Memory B cell (primary cell): ENCODE measurements at places on chromosomes 7 and 10.

GRCh38 chr10:24872049-24872789, 80.2 kb downstream of the PRTFDC1 start:
- DNase-seq = no peak

GRCh38 chr10:6838118-6838517, 258.0 kb upstream of the PRKCQ start:
- no peak for DNase-seq

GRCh38 chr7:130207642-130208041, at the start of gene SSMEM1:
Gene SSMEM1 (plus strand): TSS chr7:130207860. CDS start chr7:130207911, 51 bp downstream.
- no peak for DNase-seq

DNA sequence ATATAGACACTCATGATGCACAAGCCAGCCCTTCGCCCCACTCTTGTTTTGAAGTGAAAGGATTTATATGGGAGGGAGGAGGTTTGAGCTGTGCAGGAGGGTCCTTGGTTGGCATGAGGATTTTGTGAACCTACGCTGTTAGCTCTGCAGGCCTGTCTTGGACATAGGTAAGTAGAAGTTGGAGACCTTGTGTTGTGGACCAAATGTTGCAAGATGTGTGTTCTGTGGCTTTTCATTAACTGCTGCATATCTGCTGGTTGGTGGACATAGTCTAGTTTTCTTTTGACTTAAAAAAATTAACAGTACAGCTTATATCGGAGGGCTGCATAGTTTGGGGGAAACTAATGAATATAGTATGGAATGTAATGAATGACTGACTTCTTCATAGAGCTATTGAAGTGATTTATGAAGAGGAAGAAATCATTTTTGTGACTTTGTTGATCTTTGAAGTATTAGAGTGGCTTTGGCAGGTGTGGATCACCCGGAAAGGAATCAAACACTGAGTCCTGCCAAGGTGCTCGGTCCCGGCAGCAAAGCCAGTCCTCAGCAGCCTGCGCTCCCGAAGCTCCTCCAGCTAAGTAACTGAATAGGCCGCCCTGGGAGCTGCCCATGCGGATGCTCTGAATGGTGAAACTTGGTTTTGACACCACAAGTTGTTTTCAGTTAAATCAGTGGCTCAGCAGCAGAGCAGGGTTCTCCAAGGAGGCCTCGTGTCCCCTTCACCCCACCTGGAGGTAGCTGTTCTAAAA, 3.2 kb downstream of the MGMT start:
- no peak for DNase-seq

- DNase-seq = no peak
Measured at GRCh38 chr10:114824391-114824790, 2.8 kb downstream of the FHIP2A start.

DNA sequence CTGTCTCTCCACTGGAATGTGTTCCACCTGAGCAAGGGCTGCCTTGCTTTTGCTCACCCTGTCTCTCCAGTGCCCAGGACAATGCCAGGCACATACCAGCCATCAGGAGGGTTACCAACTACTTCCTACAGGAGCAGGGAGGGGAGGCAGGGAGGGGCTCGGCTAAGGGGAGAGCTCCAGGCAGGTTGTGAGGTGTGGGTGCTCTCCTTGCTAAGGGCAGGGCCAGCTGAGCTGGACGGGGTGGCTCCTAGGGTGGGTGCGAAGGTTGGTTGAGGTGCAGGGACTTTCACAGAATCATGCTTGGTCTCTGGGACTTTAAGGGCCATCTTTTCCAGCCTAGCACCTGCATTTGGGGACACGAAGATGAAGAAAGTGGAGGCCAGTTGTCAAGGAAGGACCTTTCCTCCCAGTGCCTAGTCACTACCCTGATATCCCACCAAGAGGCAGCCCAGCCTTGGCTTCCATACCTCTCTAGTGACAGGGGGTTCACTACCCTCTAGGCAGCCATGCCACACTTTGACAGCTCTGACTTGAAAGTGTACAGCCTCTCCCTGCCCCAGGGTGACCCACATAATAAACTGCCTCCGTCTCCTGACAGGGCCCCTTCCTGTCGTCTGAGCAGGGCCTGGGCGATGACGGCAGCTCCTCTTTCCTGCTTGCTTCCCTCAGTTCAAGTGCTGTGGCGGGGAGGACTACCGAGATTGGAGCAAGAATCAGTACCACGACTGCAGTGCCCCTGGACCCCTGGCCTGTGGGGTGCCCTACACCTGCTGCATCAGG, 46.5 kb downstream of the TSPAN15 start:
- DNase-seq = no peak

DNA sequence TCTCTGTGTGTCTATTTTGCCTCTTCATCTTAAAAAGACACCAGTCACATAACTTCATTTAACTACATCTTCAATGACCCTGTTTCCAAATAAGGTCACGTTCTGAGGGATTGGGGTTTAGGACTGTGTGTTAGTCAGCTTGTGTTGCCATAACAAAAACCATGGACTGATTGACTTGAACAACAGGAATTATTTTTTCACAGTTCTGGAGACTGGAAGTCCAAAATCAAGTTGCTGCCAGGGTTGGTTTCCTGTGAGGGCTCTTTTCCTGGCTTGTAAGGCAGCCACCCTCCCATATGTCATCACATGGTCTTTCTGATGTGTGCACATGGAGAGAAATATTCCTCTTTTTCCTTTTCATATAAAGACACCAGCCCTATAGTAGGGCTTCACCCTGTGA, 55.3 kb downstream of the REEP3 start:
- no peak for DNase-seq

- no peak for DNase-seq
Measured at GRCh38 chr10:98408799-98409198, 6.2 kb downstream of the PYROXD2 start.

DNA sequence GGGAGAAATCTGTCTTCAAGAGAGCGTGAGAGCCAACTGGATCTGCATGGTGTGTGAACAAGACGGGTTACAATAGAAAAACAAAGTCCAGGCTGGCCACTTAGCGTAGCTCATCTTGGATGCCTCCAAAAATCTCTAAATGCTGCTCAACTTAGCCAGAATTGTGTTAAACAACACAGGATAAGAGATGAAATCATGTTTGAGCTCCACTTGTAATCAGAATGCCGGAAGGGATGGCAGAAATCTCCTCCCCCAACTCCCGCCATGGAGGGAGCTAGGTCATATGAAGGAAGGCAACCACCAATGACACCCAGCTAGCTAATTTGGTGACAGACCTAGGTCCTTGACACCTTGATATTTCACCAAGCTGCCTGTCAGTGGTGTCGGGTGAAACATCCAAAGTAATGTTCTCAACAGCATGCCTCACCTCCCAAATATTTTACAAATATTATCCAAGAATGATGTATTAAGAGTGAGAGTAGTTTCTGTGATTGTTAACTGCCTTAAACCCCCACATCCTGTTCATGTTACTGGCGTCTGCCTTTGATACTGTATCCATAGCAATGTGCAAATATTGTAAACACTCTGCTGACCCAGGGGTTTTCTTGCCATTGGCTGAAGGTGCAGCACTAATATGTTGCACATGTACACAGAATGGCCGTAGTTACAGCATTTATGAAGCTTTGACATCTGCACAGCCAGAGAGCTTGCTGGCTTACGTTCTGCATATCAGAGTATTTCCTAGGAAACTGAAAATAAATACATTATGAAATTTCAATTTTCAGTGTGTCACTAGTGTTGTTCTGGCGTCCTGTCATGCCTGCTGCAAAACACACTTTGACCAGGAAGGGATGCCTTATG, 25.8 kb downstream of the TMEM254 start:
- DNase-seq = no peak

GRCh38 chr7:151131592-151132293, 35.8 kb downstream of the GBX1 start:
- no peak for DNase-seq

DNA sequence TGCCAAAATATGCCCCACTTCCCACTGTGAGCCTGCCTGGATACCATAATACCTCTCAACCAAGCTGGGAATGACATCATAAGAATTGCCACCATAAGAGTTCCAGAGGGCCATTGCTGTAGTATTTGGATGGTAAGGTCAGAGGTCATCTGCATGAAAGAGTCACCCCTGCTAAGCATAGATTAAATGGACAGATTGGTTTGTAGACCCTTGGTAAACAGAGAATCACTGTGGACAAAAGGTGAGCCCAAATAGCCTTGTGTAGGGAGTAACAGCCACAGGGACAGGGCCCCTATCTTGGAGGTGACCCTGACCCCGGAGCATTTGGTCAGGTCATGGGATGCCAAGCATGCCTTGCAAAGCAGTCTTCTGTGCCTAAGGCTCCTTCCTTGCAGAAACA, 129.7 kb downstream of the GPAM start:
- DNase-seq = no peak

DNA sequence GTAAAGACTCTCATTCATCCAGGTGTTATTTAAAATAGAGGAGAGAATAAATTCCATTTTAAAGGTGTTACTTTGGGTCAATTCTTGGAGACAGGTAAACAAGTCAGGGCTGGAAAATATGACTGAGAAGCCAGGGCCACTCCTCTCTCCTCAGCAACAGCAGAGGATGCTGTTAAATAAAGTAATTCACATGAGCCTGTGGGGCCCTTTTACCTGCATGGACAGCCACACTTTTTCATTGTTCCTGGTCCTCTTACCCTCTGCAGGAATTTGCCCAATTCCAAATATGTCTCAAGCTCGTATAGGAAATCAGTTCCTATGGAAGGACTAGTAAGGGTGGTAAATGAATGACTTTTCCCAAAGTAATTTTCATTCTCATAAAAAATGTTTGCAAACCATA, 420.1 kb upstream of the KLF6 start:
- DNase-seq = no peak

DNA sequence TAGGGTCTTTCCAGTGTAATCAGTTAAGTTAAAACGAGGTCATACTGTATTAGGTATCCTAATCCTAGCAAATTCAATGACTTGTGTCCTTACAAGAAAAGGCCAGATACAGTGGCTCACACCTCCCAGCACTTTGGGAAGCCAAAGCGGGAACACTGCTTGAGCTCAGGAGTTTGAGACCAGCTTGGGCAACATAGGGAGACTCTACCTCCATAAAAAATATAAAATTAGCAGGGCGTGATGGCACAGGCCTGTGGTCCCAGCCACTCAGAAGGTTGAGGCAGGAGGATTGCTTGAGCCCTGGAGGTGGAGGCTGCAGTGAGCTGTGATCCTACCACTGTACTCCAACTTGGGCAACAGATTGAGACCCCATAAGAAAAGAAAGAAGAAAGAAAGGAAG, 61.1 kb downstream of the CXCL12 start:
- DNase-seq = no peak

GRCh38 chr10:33252794-33253203, 81.7 kb downstream of the NRP1 start:
- DNase-seq = no peak

GRCh38 chr7:101240226-101241014, 2.8 kb upstream of the CLDN15 start:
- DNase-seq = no peak

DNA sequence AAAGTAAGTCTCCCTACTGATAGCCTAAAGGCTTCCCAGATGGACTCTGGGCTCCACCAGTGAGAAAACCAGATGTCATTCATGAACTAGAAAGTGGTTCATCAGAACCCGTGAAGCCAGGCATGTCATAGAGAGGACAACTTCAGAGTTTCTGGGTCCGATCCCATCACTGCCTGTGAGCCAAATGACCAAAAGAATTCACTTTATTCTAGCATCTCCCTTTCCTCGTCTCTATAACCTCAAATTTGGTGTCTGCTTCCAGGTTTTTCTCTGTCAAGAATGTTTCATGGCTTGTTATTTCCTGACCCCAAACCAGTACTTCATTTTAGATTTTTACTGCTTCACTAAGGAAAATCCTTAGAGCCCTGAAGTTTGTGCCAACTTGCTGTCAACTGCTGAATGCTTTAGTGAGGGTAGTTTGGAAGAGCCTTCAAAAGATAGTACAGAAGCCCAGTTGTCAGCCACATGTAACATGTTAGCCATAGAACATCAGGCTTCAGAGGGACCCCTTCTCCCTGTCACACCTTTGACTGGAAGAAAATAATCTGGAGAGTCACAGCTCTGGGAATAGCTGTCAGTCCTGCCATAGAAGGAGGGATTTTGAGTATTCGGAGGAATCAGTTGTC, 34.0 kb downstream of the ITGB8 start:
- DNase-seq = no peak

GRCh38 chr10:1673568-1674345, 63.6 kb downstream of the ADARB2 start:
- no peak for DNase-seq

DNA sequence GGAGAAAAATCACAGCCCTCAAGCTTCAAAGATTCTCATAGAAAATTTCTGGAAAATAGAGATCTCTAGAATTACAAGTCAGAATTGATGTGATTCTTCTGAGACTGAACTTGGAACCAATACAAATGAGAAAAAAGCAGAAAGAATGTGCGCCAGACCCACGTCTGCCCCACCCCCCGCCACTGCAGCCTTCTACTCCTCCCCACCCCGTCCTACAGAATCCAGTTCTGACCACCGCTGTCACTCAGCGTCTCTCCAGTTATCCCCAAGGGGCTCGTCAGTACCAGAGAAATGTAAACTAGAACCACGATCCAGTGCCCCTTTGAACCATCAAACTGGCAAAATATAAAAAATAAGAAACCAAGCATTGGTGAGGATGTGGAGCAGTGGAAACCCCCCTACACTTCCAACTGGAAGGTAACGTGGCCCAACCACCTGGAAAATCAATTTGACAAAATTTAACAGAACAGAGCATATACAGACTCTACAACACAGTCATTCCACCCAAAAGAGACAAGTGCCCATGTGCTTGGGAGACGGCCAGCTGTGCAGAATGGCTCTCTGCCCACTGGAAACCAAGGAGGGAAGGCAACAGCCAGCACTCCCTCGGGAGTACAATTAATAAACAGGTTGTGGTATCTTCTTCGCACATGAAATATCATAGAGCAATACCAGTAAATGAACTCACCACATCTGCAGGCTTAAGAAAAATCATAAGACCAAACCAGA, 397.9 kb downstream of the TNS3 start:
- no peak for DNase-seq

GRCh38 chr10:5620223-5620721, 46.1 kb downstream of the ASB13 start:
- DNase-seq = no peak

DNA sequence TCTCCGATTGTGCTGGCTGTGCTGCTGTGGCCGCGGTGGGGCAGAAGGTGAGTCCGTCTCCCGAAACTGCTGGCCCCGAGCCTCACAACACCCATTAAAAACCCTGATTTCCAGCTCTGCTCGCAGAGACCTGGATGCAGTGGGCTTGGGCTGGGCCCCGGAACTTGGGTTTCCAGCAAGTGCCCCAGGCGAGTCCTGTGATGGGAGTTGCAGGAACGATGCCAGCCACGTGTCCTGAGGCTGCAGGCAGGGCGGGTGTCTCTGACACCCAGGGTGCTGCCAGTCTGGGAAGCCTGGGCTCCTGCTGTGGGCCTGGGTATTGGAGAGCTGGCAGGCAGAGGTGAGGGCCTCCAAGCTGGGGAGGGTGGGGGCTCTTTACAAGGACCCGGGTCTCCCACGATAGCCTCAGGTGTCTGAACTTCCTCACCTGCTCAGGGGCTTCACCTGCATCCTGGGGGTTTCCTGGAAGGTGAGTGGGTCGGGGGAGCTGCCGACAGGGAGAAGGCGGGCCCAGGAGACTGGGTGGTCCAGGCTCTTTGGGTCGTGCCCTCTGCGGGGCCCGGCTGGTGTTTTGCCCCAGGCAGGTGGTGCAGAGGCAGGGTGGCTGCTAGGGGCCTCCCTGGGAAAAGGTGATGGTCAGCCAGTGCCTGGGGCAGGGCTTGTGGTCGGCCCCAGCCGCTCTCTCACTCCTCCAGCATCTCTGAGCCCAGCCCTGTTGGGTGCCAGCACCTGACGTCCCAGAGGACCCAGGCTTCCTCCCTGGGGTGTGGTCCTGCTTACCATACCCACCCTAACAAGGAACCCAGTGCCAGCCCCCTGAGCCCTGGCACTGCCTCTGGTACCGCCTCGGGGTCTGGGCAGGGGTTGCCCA, 180.3 kb downstream of the DNAJB6 start:
- no peak for DNase-seq
